ENCODE measurements at places on chromosomes 16 and 17.

DNA sequence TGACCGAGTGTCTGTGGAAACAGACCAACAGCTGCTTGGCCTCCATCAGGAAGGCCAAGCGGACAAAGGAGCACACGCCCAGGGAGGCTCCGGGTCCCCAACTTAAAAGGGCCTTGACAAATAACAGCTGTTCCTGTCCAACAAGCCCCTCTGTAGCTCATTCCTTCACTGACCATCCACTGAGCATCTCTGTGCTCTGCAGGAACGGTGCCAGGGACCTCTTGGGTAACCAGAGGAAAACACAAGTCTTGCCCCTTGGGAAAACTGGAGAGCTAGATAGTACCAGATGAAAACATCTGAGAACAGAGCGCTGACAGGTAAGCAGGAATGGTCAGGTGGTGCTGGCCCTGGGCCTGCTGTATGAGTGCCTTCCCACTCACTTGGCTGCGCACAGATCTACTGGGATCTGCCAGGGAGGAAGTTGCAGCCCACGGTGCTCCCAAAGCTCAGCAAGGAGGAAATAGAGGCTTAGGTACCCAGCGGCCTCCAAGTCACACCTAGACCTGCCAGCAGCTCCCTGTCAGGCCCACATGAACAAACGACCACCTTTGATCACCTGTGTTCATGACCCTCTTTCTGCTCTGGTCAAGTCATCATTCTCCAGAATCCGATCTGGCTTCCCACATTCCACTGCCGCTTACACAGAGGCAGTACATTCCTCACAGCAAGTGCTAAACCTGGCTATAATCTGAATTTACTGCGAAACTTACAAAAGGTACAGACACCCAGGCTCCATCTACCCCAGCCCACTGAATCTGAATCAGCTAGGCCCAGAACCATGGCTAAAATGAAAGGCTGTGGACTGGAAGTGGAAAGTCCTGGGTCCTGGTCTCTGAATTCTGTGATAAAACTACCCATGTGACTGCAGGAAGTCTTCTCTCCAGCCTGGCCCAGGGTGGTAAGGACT lies 12.5 kb downstream of the DCAKD start:
- H3K27ac ChIP-seq, result no peak overlapping the region
- no peak overlapping the region for H3K4me3 ChIP-seq
- no peaks in the 10 kb centered on the region for H3K27me3 ChIP-seq
- DNase-seq, result no peak
- peaks cover 11% of the 10 kb centered on the region for H3K36me3 ChIP-seq

GRCh38 chr16:2835638-2836493 lies 5.8 kb downstream of the ZG16B start:
- no peak overlapping the region for H3K4me3 ChIP-seq
- no peak for DNase-seq
- peaks cover 11% of the 10 kb centered on the region for H3K4me1 ChIP-seq
- H3K27me3 ChIP-seq, result no peaks in the 10 kb centered on the region

DNA sequence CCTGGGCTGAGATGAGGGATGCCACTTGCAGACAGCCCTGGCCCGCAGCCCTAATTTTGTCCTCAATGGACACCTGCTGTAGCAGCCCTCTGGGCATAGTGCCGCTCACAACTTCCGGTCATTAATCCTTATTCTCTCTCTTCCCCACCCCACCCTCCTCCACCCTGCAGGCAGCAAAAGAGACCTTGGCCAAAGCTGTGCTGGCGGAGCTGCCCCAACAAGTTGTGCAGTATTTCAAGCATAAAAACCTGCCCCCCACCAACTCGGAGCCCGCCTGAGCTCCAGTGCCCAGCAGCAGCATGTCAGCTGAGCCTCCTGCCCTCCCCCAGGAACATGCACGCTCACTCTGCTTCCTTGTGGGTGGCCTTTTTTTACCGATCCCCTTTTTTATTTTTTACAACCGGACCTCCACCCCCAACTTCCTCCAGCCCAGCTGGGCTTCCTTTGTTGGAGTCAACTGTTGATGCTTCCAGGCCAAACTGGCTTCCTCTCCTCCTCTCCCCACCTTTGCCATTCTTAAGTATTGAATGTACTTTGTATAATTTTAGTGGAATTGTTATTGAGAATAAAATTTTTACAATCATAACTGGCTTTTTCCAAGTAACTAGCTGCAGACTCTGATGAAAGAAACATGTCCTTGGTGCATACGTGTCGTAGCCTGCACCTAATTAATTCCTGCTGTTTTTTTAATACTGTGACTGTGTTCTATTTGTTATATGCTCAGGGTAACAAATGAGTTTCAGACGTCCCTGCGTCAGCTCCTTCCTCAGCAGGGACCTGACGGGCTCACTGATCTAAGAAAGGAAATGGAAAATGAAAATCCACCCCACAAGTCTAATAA lies 38.2 kb downstream of the PSME3IP1 start:
- no peak overlapping the region for H3K27ac ChIP-seq
- DNase-seq, result no peak
- H3K4me3 ChIP-seq, result no peak overlapping the region
- peaks cover 22% of the 10 kb centered on the region for H3K4me1 ChIP-seq
- H3K27me3 ChIP-seq, result no peaks in the 10 kb centered on the region

- H3K27me3 ChIP-seq, result no peaks in the 10 kb centered on the region
- H3K4me3 ChIP-seq, result no peak overlapping the region
- H3K27ac ChIP-seq, result no peak overlapping the region
- H3K4me1 ChIP-seq, result peaks cover 21% of the 10 kb centered on the region
- no peaks in the 10 kb centered on the region for H3K36me3 ChIP-seq
These were observed 2.3 kb upstream of the PGS1 start for GRCh38 chr17:78376161-78376560.

DNA sequence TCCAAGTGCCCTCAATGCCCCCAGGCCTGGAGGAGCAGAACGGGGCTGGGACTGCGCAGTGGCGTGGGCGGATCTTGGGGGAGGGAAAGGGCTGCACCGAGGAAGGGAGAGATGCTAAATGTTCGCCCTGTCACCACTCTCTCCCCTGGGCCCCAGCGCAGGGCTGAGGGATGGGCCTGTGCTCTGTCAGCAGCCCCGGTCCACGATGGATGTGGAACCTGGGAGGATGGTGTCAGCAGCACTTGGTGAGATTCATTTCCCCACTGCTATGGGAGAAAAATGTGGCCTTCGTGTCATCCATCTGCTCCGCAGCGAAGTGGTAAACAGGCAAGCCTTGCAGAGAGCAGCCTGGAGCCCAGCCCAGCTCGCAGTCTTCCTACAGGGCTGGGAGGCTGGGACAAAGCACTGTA lies 72.0 kb downstream of the TMEM132E start:
- H3K27ac ChIP-seq, result no peak overlapping the region
- H3K4me1 ChIP-seq, result no peaks in the 10 kb centered on the region
- DNase-seq, result no peak

GRCh38 chr17:43456661-43457361 lies 27.0 kb upstream of the DHX8 start:
- no peaks in the 10 kb centered on the region for H3K27me3 ChIP-seq
- no peak for DNase-seq
- H3K27ac ChIP-seq, result no peak overlapping the region
- no peaks in the 10 kb centered on the region for H3K4me1 ChIP-seq

Data from naive thymus-derived CD4-positive, alpha-beta T cell (primary cell).